Aorta (tissue), 5 donors: ENCODE measurements at places on chromosomes 2 and 18.

DNA sequence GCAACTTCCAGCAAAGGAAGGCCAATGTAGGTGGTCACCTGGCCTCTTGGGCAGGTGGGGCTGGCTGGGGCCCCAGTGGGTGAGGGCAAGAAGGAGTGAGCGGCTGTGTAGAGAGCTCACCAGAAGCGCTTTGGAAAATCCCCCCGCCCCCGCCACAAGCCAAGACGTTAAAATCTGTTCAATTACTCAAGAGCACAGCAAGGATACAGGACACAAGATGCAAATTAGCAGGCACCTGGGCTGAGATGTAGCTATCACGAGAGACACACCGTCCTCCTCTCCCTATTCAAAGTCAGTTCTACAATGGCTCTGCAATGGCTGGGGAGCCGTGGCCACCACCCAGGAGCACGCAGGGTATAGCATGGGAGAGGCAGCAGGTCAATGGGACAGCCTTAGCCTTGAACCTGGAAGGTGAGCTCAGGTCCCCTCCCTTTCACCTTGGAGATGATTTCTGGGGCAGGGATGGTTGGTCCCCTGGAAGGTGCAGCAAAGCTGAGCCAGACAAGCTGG lies 38.5 kb upstream of the GPR17 start:
- H3K4me3 ChIP-seq, result no peak overlapping the region
- H3K27ac ChIP-seq, result no peak overlapping the region
- H3K4me1 ChIP-seq, result no peaks in the 10 kb centered on the region
- H3K27me3 ChIP-seq, result no peaks in the 10 kb centered on the region

GRCh38 chr18:47184419-47185050 lies 8.4 kb upstream of the IER3IP1 start:
- H3K27ac ChIP-seq, result no peak overlapping the region
- no peak for DNase-seq
- H3K27me3 ChIP-seq, result no peaks in the 10 kb centered on the region
- no peaks in the 10 kb centered on the region for H3K4me1 ChIP-seq

GRCh38 chr2:64493788-64494187 lies 30.3 kb upstream of the AFTPH start:
- no peak for DNase-seq
- no peaks in the 10 kb centered on the region for H3K36me3 ChIP-seq
- no peak overlapping the region for H3K4me3 ChIP-seq
- no peak overlapping the region for H3K27ac ChIP-seq
- no peaks in the 10 kb centered on the region for H3K27me3 ChIP-seq
- peaks cover 2% of the 10 kb centered on the region for H3K4me1 ChIP-seq

GRCh38 chr2:75290600-75291150 lies 91.4 kb upstream of the TACR1 start:
- no peaks in the 10 kb centered on the region for H3K36me3 ChIP-seq
- H3K27ac ChIP-seq, result no peak overlapping the region
- DNase-seq, result no peak
- H3K27me3 ChIP-seq, result no peaks in the 10 kb centered on the region
- H3K4me3 ChIP-seq, result no peak overlapping the region

DNA sequence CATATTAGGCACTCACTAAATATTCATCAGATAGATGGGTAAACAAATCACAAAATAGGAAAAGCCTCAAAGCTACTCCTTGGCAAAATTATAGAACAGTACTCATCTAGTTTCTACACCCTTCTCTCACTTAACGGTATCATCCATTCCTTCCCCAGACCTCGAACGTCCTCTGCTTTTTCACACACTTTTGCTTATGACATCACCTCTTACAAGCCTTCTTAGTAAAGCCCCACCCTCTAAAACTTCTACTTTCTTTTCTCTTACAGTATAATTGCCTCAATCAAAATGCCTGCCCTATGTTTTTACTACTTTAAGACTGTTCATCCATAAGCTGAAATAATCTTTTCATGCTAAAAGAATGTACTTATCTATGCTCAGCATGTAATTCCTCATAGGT lies 8.1 kb downstream of the CHN1 start:
- no peak overlapping the region for H3K27ac ChIP-seq
- H3K36me3 ChIP-seq, result no peaks in the 10 kb centered on the region
- H3K4me3 ChIP-seq, result no peak overlapping the region

DNA sequence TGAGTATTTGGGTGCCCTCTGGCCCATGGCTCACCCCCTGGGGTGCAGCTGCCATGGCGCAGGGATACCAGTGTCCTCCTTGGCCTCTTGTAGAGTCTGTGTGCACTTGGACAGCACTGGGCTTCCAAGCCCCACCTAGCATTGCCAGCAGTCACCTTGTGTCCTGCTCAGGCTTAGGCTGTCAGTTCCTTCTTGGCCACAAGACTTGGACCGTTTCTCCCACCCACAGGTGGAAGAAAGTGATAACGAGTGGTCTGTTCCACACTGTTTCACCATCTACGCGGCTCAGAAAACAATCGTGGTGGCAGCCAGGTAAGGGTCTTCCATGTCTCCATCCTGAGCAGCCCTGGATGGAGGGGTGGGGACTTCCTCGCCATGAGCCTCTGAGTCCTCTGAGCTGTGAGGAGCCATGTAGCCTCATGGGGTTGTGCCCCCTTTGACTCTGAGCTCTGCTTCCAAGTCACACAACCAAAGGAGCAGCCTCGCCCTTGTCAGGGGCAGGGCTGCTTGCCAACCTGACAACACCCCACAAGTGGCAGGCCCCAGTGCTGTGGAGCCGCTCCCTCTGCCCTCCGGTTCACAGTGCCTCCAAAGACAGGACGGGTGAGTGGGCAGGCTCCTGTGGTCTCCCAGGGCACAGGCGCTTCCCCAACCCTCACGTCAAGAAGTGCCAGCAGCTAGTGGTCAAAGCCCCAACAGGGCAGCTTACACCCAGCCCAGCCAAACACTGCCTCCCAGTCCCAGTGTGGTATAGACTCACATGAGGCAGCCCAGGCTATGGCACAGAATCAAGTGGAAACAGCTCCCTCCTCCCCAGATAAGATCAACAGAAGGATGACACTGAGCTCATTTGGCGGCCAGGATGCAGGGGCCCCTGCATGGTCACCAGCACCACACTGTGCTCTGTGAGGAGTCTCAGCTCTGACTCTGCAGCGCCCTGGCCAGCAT lies 18.4 kb downstream of the STK25 start:
- H3K4me1 ChIP-seq, result no peaks in the 10 kb centered on the region
- DNase-seq, result no peak
- H3K36me3 ChIP-seq, result no peaks in the 10 kb centered on the region
- no peak overlapping the region for H3K4me3 ChIP-seq
- no peak overlapping the region for H3K27ac ChIP-seq
- no peaks in the 10 kb centered on the region for H3K27me3 ChIP-seq

GRCh38 chr2:58569475-58570185 lies 328.5 kb upstream of the FANCL start:
- no peak for DNase-seq
- H3K27me3 ChIP-seq, result no peaks in the 10 kb centered on the region
- no peak overlapping the region for H3K4me3 ChIP-seq
- H3K27ac ChIP-seq, result no peak overlapping the region

GRCh38 chr2:230011617-230012016 lies 57.1 kb downstream of the SLC16A14 start:
- H3K4me3 ChIP-seq, result no peak overlapping the region
- H3K27me3 ChIP-seq, result no peaks in the 10 kb centered on the region
- no peaks in the 10 kb centered on the region for H3K4me1 ChIP-seq
- no peak overlapping the region for H3K27ac ChIP-seq
